Stimulated activated CD8-positive, alpha-beta memory T cell treated with anti-CD3 and anti-CD28 coated beads, Interleukin-4, amount 100 ng/mL, for 1 hour (primary cell): ENCODE measurements at places on chromosomes 5 and 9.

DNA sequence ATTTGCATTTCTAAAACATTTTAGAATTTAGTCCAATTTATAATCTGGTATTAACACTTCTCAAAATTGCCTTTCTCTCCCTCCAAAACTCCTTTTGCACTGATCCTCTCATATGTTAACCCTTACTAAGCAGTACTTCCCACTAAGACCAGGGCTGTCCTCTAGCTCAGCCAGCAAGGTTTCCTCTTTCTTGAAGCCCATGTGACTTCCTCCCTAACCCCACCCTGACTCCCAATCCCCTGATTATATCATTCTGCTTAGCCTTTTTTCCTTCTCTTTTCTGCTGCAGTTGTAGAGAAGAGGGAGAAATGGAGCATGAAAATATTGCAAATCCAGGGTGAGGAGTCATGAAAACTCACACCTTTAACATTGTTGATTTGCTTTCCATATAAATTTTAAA, 241.7 kb downstream of the MCTP1 start:
- DNase-seq, result no peak

- no peak for DNase-seq
Measured at GRCh38 chr9:89426384-89426961, 71.4 kb downstream of the SEMA4D start.

- no peak for DNase-seq
Measured at GRCh38 chr9:113992994-113993393, 85.1 kb downstream of the AMBP start.

DNA sequence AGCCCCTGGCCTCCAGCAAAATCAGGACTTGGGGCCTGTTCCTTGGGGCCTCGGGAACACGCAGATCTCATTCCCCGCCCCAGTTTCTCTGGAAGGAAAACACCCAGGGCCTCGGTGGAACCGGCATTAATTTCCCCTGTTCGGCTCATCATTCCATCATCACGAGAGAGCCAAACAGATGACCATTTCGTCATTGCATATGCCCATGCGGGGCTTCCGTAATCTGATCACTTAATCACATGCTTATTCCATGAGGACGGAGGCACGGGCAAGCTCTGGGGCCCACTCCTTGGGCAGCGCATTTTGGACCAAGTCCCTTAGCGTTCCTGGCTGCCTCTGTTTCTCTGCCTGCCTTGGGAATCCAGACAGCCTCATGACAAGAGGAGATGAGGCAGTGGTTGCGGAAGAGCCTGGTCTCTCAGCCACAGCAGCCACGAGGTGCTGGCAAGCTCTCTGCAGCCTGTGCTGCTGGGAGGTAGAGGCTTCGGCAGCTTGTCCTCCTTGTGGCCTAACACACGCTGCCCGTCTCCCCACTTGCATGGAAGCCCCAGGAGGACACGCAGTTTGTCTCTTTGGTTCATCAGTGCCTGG, 65.0 kb upstream of the IER5L start:
- DNase-seq, result no peak

- no peak for DNase-seq
Measured at GRCh38 chr5:175712681-175713085, 54.8 kb downstream of the HRH2 start.

- no peak for DNase-seq
Measured at GRCh38 chr9:130995086-130996011, 13.6 kb upstream of the LAMC3 start.

DNA sequence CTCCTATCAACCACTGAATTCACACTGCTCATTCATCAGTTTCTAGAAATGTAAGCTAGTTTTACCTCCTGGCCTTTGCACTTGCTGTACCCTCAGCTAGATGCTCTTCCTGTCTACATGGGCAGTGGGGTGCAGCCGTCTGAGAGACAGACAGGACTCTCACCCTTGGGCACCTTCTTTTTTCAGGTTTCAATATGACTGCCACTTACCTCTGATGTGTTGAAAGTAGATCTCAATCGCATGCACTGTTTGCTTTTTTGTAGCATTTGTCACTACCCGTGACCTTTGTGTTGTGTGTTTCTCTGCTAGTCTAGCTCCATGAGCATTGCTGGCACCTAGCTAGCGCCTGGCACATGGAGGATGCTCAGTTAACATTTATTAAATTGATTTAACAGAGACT, 403.1 kb upstream of the TRPC7 start:
- no peak for DNase-seq

DNA sequence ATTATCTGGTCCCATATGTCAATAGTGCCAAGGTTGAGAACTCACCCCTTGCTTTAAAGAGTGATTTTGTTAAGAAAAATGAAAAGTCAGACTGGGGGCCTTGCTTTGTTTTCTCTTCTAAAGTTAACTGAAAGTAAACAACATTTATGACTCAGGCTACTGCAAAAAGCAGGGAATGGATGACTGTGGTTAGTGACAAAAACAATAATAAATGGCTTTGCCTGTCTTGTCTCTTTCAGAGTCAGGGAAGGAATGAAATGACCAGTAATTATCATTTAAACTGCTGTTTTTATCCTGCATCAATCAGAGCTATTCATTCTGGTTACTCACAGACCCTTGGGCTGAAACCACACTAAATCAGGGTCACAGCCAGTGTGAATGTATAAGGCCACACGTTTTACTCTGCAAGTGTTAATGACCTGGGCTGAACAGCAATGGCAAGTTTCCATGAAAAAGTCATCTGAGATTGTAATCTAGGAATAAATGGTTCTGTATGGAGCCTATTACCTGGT, 112.2 kb downstream of the ZNF608 start:
- DNase-seq, result no peak

- no peak for DNase-seq
Measured at GRCh38 chr9:84778570-84778969, 109.0 kb downstream of the NTRK2 start.

DNA sequence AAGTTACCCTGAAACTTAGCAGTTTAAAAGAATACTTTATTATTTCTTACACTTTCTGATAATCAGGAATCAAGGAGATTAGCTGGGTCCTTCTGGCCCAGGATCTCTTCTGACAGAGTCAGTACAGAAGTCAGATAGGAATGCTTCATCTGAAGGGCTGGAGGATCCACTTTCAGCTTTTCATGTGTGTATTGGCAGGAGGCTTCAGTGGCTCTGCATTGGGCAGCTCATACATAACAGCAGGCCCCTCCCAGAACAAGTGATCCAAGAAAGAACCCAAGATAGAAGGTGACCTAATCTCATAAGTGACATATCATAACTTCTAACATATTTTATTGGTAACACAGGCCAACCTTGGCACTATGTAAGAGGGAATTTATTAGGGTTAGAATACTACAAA, 258.4 kb downstream of the HCN1 start:
- no peak for DNase-seq

DNA sequence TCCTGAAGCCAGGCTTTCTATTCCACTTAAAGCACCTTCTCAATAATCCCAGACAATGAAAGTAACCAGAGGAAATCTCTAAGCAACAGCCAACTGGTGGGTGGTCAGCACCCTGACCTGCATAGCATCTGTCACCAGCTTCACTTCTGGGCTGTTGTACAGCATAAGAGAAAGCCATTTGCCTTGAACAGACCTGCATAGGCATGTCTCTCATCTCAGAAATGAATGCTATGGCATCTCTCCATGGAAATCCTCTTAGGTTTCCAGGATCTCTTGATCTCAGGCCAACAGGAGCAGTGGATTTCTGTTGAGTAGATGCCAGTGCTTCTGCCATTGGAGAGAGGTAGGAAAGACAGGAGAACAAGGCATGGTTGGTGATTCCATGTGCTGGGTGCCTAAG, 213.6 kb downstream of the GRIA1 start:
- no peak for DNase-seq

DNA sequence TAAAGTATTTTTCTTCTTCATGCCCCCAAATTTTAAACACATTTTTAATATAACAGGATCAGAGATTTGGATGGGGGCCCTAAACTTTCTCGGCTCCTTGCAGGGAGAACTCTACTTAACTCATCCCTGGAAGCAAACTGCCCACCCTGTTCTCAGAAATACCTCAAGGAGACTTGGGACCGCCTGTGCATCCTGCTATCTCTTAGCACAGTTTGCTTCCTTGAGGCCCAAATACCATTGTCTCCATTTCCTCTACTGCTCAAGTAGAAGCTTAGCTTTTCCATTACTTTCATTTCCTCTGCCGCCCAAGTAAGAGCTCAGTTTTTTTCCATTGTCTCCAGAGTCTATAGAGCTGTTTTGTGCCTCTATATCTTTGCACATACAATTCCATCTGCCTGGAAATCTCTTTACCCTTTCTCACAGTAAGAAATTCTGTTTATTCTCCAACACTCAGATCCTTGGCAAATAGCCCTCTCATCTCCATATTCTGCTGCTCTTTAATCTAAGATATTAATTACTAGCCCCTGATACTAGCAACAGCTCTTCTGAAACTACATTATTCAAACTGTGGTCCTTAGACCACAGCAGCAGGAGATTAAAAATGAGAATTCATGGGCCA, 137.8 kb downstream of the CEMIP2 start:
- no peak for DNase-seq

GRCh38 chr5:78335976-78336375, 24.4 kb upstream of the SCAMP1 start:
- no peak for DNase-seq

GRCh38 chr5:159057426-159057825, 42.3 kb downstream of the EBF1 start:
- DNase-seq, result no peak

DNA sequence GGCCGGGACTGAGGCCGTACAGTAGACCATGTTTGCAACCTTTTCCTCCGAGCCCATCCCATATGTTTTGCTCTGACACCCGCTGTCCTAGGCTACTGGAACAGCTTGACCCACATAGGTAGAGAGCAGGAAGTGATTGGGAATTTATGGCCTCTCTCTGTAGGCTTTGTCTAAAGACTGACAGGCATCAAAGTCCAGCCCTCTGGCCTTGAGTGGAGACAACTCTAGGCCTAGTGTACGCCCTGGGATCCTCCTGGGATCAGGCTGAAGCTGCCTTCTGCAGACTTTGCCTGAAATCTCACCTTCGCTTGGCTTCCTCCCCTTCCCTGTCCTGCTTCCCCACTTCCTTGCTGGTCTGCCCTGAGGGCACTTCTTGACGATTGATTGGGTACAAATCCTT, 13.6 kb upstream of the AKNA start:
- no peak for DNase-seq

DNA sequence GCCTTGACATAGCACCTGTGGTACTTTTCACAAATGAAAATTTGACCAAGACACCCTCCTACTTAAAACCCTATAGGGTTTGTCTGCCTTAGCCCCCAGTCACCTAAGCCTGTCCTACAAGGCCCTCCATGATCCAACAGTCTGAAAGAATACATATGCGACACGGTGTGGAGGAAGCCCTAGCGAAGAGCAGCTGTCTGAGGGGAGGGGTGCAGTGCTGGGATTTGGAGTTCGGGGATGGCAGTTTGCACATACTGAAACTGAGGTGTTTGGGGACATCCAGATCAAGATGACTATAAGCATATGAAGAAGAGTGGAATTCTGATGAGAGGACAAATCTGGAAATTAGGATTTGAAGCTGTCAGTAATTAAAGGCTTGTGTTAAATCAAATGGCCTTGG, 7.2 kb upstream of the MYORG start:
- DNase-seq, result no peak

DNA sequence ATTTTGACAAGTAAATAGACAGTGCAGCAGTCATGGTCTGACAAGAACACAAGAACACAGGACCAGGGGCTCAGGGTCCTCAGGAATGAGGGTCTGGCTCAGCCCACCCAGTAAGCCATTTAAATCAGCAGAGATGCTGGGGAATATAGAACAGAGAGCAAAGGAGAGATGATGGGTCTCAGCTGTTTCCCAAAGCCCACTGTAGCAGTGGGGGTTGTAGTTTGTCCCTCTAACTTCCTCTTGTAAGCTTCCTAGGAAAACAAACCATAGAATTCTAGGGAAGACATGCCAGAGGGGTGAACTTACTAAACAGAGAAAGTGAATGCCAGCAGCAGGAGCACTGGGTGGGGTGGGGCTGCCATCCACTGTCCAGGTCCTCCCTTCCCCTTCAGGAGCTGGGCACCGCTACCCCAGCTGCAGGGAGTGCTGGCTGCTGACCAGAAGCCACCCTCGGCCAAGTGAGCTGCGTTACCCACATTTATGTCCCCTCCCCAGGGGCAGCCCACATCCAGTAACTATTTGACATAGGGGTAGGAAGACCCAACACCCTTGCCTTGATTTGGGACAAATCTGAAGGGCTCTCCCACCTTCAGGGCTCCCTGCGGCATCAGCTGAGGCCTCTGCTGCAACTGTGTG, 41.6 kb downstream of the GABBR2 start:
- DNase-seq, result no peak

- DNase-seq, result no peak
Measured at GRCh38 chr5:143041972-143042770, 272.0 kb downstream of the ARHGAP26 start.

DNA sequence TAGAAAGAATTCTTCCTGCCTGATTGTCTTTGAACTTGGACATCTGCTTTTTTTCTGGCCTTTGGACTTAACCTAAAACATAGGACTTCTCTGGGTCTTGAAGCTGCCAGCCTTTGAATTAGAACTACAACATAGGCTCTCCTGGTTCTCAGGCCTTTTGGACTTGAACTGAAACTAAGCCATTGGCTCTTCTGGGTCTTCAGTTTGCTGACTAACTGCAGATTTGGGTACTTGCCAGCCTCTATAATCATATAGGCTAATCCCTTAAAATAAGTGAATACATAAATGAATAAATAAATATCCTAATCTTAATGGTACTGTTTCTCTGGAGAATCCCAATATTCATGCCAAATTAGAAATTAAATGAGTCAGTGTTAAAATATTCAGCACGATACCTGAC, 473.4 kb upstream of the PAPPA start:
- no peak for DNase-seq

- DNase-seq, result no peak
Measured at GRCh38 chr5:56330167-56330566, 97.0 kb upstream of the ANKRD55 start.

DNA sequence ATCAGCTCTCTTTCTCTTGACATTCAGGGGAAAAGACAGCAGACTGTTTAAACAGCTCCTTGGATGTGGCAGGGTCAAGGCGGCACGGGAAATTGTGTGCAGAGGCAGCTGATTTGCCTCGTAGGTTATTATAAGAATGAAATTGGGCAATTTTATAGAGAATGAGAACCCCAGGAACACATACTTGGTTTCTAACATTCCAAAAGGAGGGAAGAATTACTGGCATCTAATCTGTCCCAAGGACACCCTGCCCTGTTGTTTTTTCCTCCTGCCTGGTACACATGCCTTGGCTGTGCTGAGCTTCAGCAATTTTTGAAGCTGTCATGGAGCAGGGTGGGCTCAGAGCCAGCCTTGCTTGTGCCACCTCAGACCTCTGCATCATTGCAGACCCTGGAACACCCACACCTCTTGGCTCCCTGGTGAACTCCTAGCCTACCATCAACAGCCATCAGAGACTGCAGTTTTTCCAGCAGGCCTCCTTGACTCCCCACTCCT, 143.6 kb downstream of the BOD1 start:
- DNase-seq, result no peak

DNA sequence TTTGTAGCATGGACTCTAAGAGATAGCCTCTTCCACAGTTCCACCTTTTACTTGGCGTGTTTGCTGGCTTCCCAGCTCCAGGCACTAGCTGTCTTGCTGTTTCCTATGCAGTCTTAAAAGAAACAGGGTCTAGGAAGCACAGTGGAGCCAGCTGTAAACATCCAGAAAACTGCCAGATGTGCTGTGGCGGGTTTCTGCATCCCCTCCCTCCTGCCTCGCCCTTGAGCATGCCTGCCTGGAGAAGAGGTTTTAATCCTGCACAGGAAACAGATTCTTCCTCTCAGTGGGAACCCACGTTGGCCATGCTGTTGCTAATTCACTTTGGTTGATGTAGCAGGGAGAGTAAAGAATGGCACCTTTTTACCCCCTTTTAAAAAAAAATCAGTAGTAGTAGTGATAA, 121.3 kb downstream of the RPS23 start:
- no peak for DNase-seq

GRCh38 chr5:179344431-179345182, 654 bp downstream of the ADAMTS2 start:
- no peak for DNase-seq
